Urothelium cell line (cell line): ENCODE measurements at places on chromosomes 6 and 20.

DNA sequence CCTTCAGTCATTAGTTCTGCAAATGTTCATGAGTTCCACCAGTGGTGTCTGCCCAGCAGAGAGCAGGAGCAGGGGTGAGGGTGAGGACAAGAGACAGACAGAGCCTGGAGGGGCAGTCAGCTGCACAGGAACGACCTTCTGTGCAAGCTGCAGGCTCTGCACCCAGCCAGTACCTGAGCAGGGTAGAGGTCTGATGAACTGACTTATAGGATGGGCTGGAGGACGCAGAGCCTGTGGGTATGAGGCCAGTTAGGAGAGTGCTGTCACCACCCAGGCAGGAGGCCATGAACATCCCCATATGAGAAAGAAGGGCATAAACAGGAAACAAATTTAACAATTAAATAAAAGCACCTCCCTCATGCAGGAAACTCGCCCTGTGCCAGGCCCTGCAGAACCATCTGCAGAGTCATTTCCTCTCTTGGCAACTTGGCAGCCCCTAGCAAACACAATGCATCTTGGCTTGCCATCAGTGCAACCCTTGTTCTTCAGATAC is 17.9 kb downstream of the C6orf15 start:
- DNase-seq, result no peak

DNA sequence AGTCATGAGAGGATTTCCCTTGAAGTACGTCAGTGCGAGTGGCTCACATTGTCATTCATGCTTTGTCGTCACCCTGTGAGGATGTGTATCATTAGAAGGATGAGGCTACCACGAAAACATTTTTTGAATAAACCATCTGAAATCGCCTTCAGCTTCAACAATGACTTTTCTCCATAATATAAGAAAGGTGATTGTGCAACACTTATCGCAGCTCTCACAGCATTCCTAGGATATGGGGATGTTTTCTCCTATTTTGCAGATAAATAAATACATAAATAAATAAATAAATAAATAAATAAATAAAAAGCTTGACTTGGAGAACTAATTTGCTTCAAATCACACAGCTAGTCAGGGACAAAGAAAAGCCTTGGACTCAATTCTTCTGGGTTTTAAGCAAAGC is 326.5 kb downstream of the FOXA2 start:
- DNase-seq, result no peak

- DNase-seq, result no peak
Measured at GRCh38 chr6:31829633-31830283, 2.2 kb downstream of the HSPA1B start.

DNA sequence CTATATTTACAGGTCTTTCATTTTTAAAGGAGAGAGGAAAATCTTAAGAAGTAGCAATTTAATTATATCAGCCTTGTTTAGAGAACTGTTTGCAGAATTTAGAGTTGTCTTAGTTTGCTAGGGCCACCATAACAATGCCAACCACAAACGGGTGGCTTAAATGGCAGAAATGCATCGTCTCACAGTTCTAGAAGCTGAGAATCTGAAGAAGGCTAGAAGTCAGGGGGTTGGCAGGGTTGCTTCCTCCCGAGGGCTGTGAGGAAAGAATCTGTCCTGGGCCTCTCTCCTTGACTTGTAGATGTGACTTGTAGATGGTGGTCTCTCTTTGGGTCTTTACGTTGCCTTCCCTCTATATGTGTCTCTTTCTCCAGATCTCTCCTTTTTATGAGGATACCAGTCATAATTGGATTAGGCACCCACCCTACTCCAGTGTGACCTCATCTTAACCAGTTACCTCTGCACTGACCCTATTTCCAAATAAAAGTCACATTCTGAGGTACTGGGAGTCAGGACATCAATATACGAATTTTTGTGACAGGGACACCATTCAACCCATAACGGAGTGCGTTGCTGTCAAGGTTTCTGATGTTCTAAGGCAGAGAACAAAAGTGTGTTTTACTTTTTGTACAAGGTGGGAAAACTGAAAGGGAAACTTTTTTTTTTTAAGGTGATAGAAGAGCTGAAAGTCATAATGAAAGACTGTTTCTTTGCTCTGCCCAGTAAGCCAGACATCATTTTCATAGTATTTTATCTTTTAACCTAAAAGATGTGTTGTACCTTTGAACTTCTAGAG is 84.4 kb downstream of the SAMD3 start:
- no peak for DNase-seq

- no peak for DNase-seq
Measured at GRCh38 chr6:46610862-46611553, 41.6 kb downstream of the CYP39A1 start.

GRCh38 chr6:43823390-43823789 is 53.4 kb downstream of the VEGFA start:
- no peak for DNase-seq

GRCh38 chr6:11788043-11788442 is 9.4 kb upstream of the ADTRP start:
- DNase-seq, result no peak

DNA sequence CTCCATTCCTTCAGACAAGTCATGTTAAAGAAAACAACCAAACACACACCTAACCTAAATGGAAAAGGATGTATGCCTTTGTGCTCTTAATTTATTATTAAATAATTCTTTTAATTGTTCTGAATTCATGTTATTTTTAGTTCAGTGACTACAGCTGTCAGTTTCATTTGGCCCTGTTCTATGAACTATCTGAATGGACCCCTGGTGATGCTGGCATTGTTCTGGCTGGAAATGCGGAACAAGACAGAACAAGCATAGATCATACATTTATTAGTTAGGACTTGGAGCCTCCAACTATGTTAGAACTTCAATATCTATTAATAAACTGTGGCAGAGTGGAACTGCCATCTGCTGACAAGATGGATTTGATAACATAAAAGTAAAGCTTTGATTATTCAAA is 5.7 kb downstream of the MAP3K7 start:
- no peak for DNase-seq

GRCh38 chr20:59027741-59028320 is 4.3 kb downstream of the ATP5F1E start:
- no peak for DNase-seq

GRCh38 chr6:36977470-36977941 is 8.5 kb downstream of the MTCH1 start:
- peak; percentile 32 for DNase-seq

GRCh38 chr6:145155873-145156782 is 579.2 kb downstream of the EPM2A start:
- no peak for DNase-seq

- DNase-seq, result no peak
Measured at GRCh38 chr6:128438393-128438792, 82.0 kb downstream of the PTPRK start.

- no peak for DNase-seq
Measured at GRCh38 chr20:13222319-13222716, 1.2 kb downstream of the ISM1 start.

DNA sequence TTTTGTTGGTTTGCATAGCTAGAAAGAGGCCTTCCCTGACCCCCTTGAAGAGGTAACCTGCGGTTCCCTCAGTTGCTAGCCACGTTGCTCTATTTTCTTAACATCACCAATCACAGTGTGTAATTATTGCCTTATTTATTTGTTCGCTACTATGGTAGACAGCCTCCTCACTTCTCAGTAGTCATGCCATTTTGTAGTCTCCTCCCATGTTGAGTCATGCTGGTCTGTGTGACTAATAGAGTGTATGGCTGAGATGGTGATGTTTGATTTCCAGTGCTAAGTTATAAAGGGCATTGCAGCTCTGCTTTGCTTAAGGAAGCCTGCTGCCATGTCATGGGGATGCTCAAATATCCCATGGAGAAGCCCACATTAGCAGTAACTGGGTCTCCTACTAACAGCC is 236.6 kb upstream of the CHD6 start:
- peak; percentile 21 for DNase-seq

DNA sequence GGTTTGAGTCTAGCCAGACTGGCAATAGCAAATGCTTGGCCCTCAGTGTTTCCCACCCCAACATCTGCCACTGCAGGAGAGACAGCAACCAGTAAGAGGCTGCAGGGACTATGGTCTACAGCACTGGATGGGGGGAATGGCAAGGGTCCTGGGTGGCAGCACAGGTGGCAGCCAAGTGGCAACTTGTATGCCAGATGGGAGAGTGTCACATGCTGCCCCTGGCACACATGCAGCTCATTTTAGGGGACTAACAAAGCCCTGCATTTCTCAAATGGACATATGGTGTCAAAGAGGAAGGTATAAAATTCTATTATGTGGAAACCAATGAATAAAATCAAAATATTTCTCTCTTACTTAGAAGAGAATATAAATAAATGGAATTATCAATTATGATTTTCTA is 298.7 kb upstream of the MARCKS start:
- DNase-seq, result no peak

- no peak for DNase-seq
Measured at GRCh38 chr20:35575958-35576357, 34.1 kb downstream of the ERGIC3 start.

GRCh38 chr6:91681296-91681695 is 1094.4 kb upstream of the MAP3K7 start:
- no peak for DNase-seq

- DNase-seq, result no peak
Measured at GRCh38 chr6:107786709-107787588, 37.2 kb downstream of the SCML4 start.

GRCh38 chr20:43731469-43731868 is 4.7 kb upstream of the GTSF1L start:
- DNase-seq, result peak; percentile 70

GRCh38 chr20:62464425-62464770 is 11.4 kb downstream of the GATA5 start:
- DNase-seq, result no peak

DNA sequence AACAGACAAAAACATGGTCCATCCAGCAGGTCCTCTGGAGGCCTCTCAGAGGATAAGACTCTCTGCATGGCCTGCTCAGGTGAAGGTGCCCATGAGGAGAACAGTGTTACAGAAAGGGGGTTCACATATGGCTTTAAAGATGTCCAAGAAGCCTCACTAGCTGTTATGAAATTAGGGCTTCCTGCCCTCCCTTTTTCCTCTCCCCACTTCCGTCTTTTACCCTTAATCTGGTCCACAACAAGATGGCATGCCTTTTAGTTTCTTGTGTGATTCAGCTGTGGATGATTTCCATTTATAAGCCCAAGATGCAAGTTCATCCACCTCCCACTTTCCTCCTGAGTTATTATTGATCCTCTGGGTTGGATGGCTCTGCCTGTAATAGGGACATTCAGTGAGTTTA is 14.0 kb downstream of the GCNT2 start:
- DNase-seq, result no peak

- DNase-seq, result no peak
Measured at GRCh38 chr6:151370509-151371078, 20.8 kb downstream of the ZBTB2 start.

- no peak for DNase-seq
Measured at GRCh38 chr20:12287575-12287974, 369.9 kb downstream of the BTBD3 start.

DNA sequence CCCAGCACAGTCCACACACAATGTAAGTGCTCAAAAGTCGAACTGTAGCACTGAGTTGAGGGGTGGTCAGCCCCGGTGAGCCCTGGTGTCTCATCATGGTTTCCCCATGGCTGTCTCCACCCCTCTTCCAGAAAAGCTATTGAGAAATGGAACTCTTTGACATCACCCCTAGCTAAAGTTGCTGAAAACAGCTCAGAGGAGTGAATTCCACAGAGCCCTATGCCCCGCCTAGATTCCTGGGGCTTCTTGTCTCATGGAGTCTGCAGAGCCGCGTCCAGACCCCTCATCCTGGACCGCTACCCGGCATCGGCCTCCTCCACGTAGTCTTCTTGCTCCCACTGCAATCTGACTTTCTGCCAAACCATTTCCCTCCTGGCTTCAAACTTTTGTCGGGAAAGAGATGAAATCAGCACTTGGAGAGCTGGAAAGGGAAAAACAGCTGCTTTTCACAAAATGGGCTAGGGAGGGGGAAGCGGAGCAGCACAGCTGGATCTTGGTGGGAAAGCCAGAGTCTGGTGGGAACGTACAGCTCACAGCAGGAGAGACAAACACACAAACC is 132.2 kb downstream of the SNX5 start:
- no peak for DNase-seq

DNA sequence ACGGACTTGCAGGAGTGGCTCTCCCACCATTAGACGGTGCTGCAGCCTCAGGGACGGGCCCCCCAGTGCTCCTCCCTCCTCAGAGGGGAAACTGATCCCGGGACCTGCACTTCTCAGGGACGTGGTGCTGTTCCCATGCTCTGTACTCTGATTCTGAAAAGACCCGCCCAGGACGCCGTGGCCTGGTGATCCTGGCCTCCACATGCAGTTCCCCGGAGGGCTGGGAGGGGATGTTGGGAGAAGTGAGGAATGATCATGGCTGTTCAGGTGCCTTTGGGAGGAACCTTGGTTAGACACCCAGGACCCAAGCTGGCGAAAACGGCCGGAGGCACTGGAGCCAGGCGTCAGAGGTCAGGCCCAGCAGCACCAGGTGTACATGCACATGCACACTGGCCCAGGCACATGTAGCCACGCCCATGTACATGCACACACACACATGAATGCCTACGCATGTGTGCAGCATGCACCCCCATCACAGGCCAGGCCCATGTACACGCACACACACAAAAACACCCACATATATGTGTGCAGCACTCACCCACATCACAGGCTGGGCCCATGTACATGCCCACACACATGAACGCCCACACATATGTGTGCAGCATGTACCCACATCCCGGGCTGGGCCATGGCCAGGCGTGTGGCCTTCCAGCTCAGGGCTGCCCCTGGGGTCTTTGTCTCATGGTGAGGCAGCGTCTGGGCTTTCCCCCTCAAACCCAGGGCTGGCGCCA is 52.6 kb upstream of the DACT2 start:
- no peak for DNase-seq

DNA sequence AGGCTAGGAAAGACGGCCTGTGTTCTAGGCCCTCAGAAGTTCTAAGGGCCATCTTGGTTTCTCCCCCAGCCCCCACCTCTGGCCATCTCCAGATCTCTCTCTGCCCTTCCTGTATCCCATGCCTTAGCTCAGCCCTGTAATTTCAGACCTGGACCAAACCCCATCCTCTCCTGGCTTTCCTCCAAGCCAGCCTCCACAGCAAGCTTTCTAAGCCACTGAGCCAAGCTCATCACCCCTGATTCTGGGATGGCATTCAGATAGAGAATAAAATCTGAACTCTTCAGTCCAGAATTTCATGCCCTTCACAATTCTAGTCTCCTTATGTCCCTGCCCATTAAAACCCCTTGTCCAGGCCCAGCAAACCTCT is 18.9 kb upstream of the CCM2L start:
- no peak for DNase-seq

- DNase-seq, result no peak
Measured at GRCh38 chr6:121460170-121460569, 24.7 kb downstream of the GJA1 start.
